NCI-H82 (cell line): ENCODE measurements at places on chromosomes 13 and 19.

DNA sequence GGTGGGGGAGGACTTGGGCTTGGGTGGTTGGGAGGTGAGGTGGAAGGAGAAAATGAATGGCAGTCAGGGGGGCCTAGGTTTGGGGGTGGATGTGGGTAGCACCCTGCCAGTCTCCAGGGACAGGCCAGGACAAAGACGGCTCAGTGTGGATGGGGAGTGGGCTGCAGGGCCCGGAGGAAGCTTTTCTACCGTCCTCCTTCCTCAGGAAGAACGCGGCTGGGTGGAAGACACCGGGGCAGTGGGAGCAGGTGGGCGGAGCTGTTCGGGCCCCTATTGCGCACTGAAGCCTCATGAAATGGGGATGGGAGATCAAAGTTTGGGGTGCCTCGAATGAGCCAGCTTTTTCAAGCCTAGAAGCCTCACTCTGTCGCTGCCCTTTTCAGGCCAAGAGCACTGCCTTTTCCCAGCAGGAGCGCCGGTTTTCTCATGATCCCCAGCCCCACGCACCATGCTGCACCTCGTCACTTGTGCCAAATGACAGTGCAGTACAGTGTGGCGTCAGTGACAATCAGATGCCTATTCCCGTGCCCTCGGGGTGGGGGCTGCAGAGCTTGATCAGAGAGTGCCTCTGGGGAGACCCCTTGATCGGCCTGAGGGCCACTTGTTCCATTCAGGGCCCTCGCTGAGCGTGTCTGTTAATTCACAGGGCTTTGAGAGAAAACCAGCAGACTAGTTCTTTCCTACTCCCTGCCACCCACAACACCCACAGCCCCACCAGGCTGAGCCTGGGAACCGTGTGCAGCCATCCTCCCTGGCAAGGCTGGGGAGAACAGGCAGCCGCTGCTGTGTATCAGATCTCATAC, 1.5 kb downstream of the CALM3 start:
- no peak for DNase-seq

DNA sequence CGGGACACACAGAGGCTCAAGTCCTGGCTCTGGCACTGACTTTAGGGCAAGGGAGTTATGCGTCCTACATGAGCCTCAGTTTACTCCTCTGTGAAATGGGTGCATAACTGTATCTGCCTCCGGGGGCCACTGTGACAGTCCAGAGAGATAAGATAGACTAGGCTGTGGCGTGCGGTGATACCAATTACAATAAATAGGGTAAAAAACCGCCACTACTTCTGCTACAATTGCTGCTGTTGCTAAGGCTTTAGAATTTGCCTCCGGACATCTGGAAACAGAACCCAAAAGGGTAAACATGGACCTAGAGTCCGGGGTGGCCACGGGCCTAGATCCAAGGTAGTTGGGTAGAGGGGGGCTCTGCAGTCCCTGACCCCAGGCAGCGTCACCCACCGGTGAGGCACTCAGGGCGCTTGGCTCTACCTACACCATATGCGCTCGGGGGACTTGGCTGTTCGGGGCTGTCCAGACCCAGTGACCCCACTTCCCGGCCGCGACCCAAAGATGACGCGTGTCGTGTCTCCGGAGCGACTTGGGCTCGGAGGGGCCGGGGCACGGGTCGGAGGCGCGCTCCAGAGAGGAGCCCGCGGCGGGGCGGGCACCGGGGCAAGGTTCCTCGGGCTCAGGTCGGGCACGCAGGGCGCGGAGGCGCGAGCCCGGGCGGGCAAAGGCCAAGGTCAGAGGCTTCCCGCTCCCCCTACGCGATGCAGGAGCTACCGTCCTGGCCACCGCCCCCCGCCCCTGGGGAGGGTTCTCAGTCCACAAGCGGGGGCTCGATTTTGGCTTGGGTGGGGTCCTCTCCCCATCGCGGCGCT, 1.1 kb downstream of the INSR start:
- DNase-seq: no peak

DNA sequence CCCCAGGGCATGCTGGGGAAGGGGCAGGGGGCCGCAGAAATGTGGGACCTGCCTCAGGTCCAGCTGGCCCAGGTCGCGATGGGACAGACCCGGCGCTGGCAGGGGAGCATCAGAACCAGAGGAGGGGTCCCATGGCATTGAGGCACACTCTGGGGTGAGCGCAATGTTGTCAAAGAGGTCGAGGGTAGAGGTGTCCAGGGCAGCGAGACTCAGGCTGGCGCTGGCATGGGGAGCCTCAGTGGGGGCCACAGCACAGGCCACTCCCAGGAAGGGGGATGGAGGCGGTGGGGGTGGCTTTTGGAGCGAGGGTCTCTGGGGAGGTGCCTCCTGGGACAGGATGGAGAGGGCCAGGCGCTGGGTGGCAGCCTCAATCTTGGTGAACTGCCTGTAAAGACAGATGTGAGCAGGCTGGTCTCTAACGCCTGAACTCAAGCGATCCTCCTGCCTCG, 944 bp downstream of the C19orf85 start:
- no peak for DNase-seq

DNA sequence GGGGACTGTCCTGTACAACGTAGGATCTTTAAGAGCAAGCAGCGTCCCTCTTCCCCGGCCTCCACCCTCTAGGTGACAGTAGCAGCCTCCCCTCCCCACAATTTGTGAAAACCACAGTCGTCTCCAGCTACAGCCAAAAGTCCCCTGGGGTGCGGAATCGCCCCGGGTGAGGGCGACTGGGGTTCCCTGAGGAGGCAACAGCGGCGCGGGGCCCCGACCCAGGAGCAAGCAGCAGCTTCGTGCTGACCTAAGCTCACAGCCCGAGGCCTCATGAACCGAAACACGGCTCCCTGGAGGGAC, 322 bp downstream of the ZNF558 start:
- DNase-seq: peak; percentile 64

DNA sequence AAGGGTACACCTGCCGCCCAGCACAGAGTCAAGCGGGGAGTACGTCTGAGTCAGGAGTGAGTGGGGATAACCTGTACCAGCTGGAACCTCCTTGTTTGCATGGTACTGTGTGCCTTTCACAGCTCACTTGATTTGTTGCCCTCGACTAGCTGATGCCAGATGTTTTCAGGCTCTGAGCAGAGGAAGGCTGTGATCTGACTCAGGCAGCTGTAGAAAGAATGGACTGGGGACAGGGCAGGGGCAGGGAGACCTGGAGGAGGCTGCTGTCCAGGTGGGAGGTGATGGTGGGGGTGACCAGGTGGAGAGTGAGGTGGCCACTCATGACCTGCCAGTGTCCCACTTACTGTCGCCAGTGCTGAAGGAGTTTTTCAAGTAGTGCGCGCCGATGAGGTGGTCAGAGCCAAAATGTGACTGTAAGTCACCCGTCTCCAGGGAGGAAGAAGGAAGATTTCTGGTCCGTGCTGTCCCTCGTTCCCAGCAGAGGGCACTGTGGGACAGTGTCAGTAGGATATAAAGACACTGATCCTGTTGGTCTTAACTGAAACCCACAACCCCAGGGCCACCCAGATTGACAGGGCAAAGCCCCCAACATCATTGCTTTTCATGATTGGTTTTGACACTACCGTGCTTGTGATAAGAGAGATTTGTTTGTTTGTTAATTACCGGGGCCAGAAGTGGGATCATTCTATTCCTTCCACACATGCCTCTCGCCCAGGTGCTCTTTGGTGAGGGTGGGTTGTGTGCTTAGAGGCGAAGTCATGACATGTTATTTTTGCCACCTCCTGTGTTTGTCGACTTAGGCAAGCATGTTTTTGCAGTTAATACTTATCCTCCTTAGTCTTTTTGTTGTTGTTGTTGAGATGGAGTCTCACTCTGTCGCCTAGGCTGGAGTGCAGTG, 128.4 kb downstream of the DPF1 start:
- DNase-seq: peak; percentile 87

GRCh38 chr19:3698386-3698950, 1.8 kb downstream of the PIP5K1C start:
- DNase-seq: no peak

- DNase-seq: no peak
Measured at GRCh38 chr19:3368848-3369336, 2.5 kb downstream of the NFIC start.

- peak; percentile 41 for DNase-seq
Measured at GRCh38 chr19:4889034-4889815, 13.5 kb downstream of the ARRDC5 start.

GRCh38 chr19:14139944-14140343, 3.6 kb upstream of the ASF1B start:
- peak; percentile 100 for DNase-seq

DNA sequence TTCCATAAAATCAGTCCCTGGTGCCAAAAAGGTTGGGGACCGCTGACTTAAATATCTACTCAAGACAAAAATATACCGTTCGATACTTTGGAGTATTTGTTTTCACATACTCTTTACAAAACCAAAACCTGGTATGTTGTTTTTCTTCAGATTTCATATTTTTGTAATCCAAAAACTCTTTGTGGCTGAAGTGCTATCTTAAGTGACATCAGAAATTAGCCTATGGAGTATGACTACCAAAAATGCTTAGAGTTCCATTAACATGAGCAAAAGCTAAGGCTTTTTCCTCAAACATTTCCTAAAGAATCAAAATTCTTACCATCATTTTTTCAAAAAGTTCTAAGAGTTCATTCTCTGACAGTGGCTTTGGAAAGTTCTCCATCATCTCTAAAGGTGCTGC, 52.0 kb downstream of the DIAPH3 start:
- DNase-seq: no peak

GRCh38 chr19:33298146-33298911, 4.0 kb downstream of the CEBPA start:
- no peak for DNase-seq

DNA sequence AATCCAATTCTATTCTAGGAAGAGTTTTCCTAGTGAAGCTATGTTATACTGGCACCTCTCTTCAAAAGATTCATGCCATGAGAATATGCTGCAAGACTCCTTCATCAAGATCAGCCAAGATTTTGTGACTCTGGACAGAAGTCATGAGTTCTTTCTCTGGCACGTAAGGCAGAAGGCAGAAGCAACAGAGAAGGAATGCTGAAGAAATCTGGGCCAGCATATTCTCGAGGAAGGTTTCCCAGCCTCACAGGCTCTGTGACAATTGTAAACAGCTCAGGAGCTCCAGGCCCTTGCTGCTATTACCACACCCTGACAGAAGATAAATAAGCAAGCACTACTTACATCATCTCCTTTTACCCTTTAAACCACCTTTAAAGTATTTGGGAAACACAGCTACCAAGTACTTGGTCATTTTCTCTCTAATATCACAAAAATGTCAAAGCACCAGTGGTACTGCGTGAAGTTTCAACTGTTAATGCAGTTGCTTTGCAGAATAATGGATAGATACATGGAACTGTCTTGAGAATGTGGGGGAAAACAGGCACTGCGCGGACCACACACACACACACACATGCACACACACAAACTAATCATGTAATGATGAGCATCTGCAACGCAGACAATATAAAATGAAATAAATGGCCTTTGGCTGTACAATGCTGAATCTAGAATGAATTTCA, 55.4 kb downstream of the INTS6 start:
- DNase-seq: peak; percentile 18

- no peak for DNase-seq
Measured at GRCh38 chr13:43980587-43980986, 100.9 kb downstream of the LACC1 start.

DNA sequence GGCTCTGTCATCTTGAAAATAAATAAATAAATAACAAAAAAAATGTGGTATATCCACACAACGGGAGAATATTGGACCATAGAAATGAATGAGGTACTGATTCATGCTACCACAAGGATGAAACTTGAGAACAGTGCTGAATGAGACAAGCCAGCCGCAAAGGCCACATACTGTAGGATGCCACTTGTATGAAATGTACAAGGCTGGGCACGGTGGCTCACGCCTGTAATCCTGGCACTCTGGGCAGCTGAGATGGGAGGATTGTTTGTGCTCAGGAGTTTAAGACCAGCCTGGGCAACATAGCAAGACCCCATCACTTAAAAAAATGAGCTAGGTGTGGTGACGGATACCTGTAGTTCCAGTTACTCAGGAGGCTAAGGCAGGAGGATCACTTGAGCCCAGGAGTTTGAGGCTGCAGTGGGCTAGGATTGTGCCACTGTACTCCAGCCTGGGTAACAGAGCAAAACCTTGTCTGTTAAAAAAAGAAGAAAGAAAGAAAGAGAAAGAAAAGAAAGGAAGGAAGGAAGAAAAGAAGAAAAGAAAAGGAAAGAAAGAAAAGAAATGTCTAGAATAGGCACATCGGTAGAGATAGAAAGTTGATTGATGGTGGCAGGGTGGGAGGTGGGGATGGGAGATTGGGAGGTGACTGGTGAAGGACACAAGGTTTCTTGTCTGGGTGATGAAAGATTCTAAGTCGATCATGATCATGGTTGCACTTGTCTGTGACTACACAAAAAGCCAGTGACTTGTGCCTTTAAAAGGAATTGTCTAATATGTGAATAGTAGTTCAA, 20.3 kb downstream of the HPN start:
- DNase-seq: no peak

DNA sequence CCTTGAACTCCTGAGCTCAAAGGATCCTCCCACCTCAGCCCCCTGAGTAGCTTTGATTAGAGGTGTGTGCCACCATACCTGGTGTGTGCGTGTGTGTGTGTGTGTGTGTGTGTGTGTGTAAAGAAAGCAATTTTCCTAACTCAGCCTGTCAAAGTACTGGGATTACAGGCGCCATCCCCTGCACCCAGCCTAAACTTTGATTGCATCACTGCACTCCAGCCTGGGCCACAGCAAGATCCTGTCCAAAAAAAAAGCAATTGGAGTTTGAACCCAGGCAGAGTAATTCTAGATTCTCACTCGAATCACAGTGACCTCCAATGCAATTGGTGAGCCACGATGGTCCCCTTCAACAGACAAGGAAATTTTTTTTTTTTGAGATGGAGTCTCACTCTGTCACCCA, 29.1 kb downstream of the NLRP12 start:
- DNase-seq: no peak

DNA sequence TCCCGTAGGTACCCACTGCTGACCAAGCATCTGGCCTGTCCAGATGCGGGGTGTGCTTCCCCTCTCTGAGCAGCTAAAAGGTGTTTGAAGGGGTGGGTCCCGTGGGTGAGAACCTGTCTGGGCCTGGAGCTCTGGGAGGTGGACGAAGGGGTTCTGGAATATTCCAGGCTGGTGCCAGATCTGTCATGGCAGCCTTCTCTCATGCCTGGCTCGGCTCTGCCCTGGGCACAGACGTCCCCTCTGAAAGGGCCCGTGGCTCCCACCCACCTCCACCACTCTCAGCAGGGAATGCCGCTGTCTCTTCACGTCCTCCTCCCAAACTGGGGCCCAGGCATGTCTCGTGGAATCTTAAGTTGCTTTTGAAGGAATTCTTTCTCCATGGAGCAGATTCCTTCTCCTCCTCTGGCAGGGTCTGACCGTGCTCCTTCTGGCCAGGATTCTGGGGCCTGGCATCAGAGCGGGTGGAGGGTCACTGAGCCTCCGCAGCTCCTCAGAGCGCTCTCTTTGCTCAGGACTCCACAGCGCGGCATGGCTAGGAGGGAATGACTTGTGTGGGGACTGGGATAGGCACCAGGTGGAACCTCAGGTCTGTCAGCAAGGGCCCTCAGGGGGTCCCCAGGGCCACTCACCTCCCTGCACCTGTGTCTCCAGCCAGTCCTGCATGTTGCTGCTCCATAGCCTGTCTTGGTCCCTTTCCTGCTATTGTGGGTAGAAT, 5.9 kb upstream of the MCF2L start:
- no peak for DNase-seq

- DNase-seq: no peak
Measured at GRCh38 chr13:20363603-20364002, 131.5 kb upstream of the GJB6 start.

GRCh38 chr13:98570929-98571372, 6.0 kb downstream of the STK24 start:
- DNase-seq: no peak
